Endodermal cell (in vitro differentiated cells): ENCODE measurements at places on chromosomes 1 and 21.

GRCh38 chr1:232728507-232729263, 76.5 kb upstream of the MAP10 start:
- H3K27me3 ChIP-seq, result no peaks in the 10 kb centered on the region
- H3K4me1 ChIP-seq, result no peaks in the 10 kb centered on the region
- DNase-seq, result no peak

DNA sequence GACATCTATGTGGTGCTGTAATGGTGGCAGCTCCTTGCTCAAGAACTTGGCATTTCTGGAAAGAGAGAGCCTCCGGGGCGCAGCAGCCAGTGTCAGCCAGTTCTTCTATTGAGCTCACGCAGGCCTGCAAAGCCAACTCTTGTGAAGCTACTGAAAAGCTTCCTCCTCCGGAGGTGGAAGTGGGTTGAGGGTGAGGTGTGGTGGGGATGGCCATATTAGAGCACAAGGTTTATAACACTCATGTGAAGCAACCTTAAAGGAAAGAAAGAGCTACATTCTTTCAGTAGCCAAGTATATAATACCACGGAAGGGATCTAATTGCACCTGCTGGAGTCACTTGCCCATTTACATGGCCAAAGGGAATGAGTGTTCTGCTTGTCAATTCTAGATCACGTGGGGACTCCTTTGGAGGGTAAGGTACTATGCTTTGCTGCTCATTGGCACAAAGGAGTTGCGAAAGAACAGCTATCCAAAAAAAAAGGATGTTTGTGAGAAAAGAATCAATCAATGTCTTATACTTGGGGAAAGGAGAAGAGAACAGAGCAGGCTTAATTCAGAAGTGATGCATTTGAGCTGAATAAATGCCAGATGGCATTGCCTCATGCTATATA, 18.3 kb upstream of the MAP10 start:
- no peaks in the 10 kb centered on the region for H3K36me3 ChIP-seq
- DNase-seq, result no peak
- no peak overlapping the region for H3K4me3 ChIP-seq
- H3K27me3 ChIP-seq, result peaks cover 12% of the 10 kb centered on the region

DNA sequence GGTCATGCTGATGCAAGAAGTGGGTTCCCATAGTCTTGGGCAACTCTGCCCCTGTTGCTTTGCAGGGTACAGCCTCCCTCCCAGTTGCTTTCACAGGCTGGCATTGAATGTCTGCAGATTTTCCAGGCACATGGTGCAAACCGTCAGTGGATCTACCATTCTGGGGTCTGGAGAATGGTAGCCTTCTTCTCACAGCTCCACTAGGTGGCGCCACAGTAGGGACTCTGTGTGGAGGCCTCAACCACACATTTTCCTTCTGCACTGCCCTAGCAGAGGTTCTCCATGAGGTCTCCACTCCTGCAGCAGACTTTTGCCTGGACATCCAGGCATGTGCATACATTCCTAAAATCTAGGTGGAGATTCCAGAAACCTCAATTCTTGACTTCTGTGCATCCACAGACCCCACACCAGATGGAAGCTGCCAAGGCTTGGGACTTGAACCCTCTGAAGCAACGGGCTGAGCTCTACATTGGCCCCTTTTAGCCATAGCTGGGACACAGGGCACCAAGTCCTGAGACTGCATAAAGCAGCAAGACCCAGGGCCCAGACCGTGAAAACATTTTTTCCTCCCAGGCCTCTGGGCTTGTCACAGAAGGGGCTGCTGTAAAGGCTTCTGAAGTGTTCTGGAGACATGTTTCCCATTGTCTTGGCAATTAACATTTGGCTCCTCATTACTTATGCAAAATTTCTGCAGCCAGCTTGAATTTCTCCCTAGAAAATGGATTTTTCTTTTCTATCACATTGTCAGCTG, 466.2 kb upstream of the PBX1 start:
- H3K4me1 ChIP-seq, result no peaks in the 10 kb centered on the region
- no peak overlapping the region for H3K27ac ChIP-seq
- DNase-seq, result peak; percentile 57
- H3K36me3 ChIP-seq, result no peaks in the 10 kb centered on the region

DNA sequence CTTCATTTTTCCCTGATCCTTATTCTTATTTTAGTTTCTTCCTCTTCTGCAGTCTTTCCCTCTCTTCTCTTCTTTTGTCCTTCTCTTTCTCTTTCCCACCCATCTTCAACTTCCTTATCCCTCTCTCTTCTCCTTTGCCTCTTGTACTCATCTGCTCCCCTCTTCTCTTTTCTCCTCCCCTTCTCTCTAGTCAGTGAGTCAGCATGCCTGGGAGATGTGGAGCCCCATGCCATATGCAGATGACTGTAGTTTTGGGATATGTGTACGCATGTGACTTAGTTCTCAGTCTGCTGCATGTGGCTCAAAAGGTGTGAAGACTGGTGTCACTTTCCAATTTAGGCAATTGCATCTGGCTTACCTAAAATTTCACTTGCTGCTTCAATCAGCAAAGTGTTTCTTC, 10.4 kb downstream of the DNAJC6 start:
- no peaks in the 10 kb centered on the region for H3K27me3 ChIP-seq
- H3K36me3 ChIP-seq, result no peaks in the 10 kb centered on the region
- no peak for DNase-seq
- no peaks in the 10 kb centered on the region for H3K4me1 ChIP-seq
- H3K4me3 ChIP-seq, result no peak overlapping the region

- H3K27ac ChIP-seq, result no peak overlapping the region
- H3K27me3 ChIP-seq, result no peaks in the 10 kb centered on the region
- no peak for DNase-seq
- H3K36me3 ChIP-seq, result no peaks in the 10 kb centered on the region
- H3K4me1 ChIP-seq, result no peaks in the 10 kb centered on the region
Observed at GRCh38 chr21:33847588-33848248, 67.9 kb downstream of the ATP5PO start.

- DNase-seq, result peak; percentile 56
- H3K4me1 ChIP-seq, result no peaks in the 10 kb centered on the region
- H3K27me3 ChIP-seq, result no peaks in the 10 kb centered on the region
- no peak overlapping the region for H3K4me3 ChIP-seq
- no peaks in the 10 kb centered on the region for H3K36me3 ChIP-seq
Observed at GRCh38 chr1:160491017-160491416, 32.0 kb downstream of the SLAMF6 start.

GRCh38 chr1:31228986-31229385, 10.7 kb downstream of the NKAIN1 start:
- no peak for DNase-seq
- H3K4me1 ChIP-seq, result no peaks in the 10 kb centered on the region
- no peaks in the 10 kb centered on the region for H3K27me3 ChIP-seq
- H3K27ac ChIP-seq, result no peak overlapping the region

GRCh38 chr1:232891071-232891470, 59.3 kb upstream of the NTPCR start:
- no peaks in the 10 kb centered on the region for H3K4me1 ChIP-seq
- no peak overlapping the region for H3K27ac ChIP-seq
- H3K36me3 ChIP-seq, result no peaks in the 10 kb centered on the region
- H3K27me3 ChIP-seq, result no peaks in the 10 kb centered on the region
- DNase-seq, result no peak

DNA sequence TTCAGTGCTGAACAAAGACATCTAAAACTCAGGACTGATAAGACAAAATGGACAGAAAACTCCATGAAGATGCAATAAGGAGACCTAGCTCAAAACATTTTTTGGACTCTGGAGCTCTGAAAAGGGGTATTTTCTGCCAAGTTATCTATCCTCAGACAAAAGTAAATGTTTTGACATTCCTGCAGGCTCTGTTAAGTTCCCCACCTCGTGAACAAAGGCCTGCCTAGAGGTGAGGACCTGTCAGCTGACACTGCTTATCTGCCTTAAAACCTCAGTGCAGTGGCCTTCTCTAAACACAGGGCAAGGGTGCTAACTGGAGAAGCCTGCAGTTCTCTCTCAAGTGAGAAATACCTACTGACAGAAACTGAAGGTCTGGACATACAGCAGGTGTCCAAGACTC, 41.1 kb downstream of the COLGALT2 start:
- peak; percentile 80 for DNase-seq
- peak overlapping the region; percentile 11 for H3K4me3 ChIP-seq
- no peaks in the 10 kb centered on the region for H3K27me3 ChIP-seq
- no peaks in the 10 kb centered on the region for H3K36me3 ChIP-seq
- H3K27ac ChIP-seq, result no peak overlapping the region

GRCh38 chr1:229117664-229118300, 153.1 kb upstream of the RAB4A start:
- no peak overlapping the region for H3K4me3 ChIP-seq
- no peaks in the 10 kb centered on the region for H3K36me3 ChIP-seq
- no peak for DNase-seq
- peaks cover 2% of the 10 kb centered on the region for H3K4me1 ChIP-seq
- H3K27me3 ChIP-seq, result no peaks in the 10 kb centered on the region
- H3K27ac ChIP-seq, result no peak overlapping the region

DNA sequence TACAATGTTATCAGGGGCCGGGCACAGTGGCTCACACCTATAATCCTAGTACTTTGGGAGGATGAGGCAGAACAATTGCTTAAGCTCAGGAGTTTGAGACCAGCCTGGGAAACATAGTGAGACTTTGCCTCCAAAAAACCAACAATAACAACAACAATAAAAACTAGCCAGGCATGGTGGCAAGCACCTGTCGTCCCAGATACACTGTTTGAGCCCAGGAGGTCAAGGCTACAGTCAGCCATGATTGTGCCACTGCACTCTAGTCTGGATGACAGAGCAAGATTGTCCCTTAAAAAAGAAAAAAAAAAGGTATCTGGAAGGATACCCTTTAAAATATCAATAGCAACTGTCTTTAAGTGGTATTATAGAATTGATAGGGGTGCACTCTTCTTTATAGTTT, 16.1 kb downstream of the SORT1 start:
- no peak overlapping the region for H3K27ac ChIP-seq
- DNase-seq, result no peak
- H3K36me3 ChIP-seq, result no peaks in the 10 kb centered on the region
- H3K27me3 ChIP-seq, result no peaks in the 10 kb centered on the region
- peaks cover 2% of the 10 kb centered on the region for H3K4me1 ChIP-seq

GRCh38 chr1:183827801-183828200, 22.9 kb downstream of the RGL1 start:
- H3K27me3 ChIP-seq, result peaks cover 86% of the 10 kb centered on the region
- no peak for DNase-seq
- no peaks in the 10 kb centered on the region for H3K36me3 ChIP-seq
- no peak overlapping the region for H3K27ac ChIP-seq
- no peak overlapping the region for H3K4me3 ChIP-seq
- H3K4me1 ChIP-seq, result peaks cover 3% of the 10 kb centered on the region

DNA sequence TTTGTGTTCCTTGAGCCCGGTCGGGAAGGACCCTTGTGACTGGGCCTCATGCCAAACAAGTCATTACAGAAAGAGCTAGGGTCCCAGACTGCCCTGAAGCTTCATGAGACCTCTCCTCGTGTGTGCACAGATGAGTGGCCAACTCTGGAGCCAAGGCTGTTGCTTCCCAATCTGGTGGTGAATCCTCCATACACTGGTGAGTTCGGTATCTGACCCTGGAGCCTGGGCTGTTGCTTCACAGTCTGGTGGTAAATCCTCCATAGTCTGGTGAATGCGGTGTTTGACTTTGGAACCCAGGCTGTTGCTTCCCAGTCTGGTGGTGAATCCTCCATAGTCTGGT, 737.8 kb downstream of the MATN1 start:
- no peak for DNase-seq
- no peaks in the 10 kb centered on the region for H3K27me3 ChIP-seq
- no peak overlapping the region for H3K27ac ChIP-seq
- H3K36me3 ChIP-seq, result no peaks in the 10 kb centered on the region

DNA sequence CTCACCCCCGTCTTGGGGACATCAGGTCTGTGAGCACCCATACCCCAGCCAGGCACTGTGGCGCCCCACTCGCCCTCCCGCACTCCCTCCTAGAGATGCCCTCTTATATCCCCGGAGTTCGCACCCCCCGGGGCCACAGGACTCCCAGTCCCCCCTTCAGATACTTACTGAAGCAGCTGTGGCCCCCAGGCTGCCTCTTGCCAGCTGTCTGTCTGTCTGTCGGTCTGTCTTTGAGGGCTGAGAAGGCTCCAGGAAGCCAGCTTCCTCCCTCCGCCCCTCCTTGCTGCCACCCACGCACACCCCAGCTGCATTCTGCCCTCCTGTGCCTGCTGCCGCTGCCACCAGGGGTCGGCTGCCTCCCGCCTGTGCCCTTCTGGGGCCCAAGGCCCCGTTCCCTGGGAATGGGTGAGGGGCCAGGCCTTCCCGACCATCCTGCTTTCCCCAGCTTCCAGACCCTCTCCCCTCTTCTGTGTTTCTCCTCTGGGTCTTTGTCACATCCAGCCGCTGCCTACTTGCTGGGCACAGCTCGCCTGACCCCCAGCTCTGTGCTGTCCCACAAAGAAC, at the start of gene PTPN7:
PTPN7 (minus strand) TSS at position 226 of the 564 bp plus-strand sequence. CDS start 1,200 bp downstream, outside the sequence.
- H3K36me3 ChIP-seq, result no peaks in the 10 kb centered on the region
- no peak for DNase-seq
- no peak within 1 kb of the TSS for H3K27ac ChIP-seq
- H3K4me1 ChIP-seq, result no peaks in the 10 kb centered on the region

GRCh38 chr1:167599957-167600581, 30.0 kb upstream of the RCSD1 start:
- no peak overlapping the region for H3K27ac ChIP-seq
- DNase-seq, result no peak
- H3K4me3 ChIP-seq, result no peak overlapping the region
- no peaks in the 10 kb centered on the region for H3K27me3 ChIP-seq
- H3K36me3 ChIP-seq, result no peaks in the 10 kb centered on the region
- H3K4me1 ChIP-seq, result peaks cover 2% of the 10 kb centered on the region

GRCh38 chr1:184684285-184685074, 70.2 kb downstream of the EDEM3 start:
- no peak for DNase-seq
- H3K4me1 ChIP-seq, result no peaks in the 10 kb centered on the region
- H3K4me3 ChIP-seq, result no peak overlapping the region
- no peaks in the 10 kb centered on the region for H3K36me3 ChIP-seq
- no peak overlapping the region for H3K27ac ChIP-seq

GRCh38 chr21:31337996-31338907, 5.8 kb downstream of the TIAM1 start:
- H3K4me3 ChIP-seq, result no peak overlapping the region
- H3K4me1 ChIP-seq, result peaks cover 7% of the 10 kb centered on the region
- H3K36me3 ChIP-seq, result no peaks in the 10 kb centered on the region
- H3K27me3 ChIP-seq, result no peaks in the 10 kb centered on the region
- peak overlapping the region; percentile 48 for H3K27ac ChIP-seq
- no peak for DNase-seq

DNA sequence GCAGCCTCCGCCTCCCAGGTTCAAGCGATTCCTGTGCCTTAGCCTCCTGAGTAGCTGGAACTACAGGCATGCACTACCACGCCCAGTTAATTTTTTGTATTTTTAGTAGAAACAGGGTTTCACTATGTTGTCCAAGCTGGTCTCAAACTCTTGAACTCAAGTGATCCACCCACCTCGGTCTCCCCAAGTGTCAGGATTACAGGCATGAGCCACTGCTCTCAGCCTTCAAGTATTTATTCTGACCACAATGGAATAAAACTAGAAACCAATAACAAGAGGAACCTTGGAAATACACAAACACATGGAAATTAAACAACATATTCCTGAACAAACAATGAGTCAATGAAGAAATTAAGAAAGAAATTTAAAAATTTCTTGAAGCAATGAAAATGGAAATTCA, 32.7 kb upstream of the DR1 start:
- H3K4me3 ChIP-seq, result no peak overlapping the region
- no peaks in the 10 kb centered on the region for H3K4me1 ChIP-seq
- H3K36me3 ChIP-seq, result no peaks in the 10 kb centered on the region
- no peak overlapping the region for H3K27ac ChIP-seq

- no peak for DNase-seq
- H3K27ac ChIP-seq, result no peak overlapping the region
- H3K36me3 ChIP-seq, result no peaks in the 10 kb centered on the region
- peaks cover 11% of the 10 kb centered on the region for H3K4me1 ChIP-seq
- H3K4me3 ChIP-seq, result no peak overlapping the region
Observed at GRCh38 chr1:46485564-46486431, 3.8 kb upstream of the DMBX1 start.

- H3K4me3 ChIP-seq, result no peak overlapping the region
- peaks cover 3% of the 10 kb centered on the region for H3K4me1 ChIP-seq
- DNase-seq, result no peak
- H3K36me3 ChIP-seq, result no peaks in the 10 kb centered on the region
- peaks cover 9% of the 10 kb centered on the region for H3K27me3 ChIP-seq
Observed at GRCh38 chr1:205532026-205532898, 27.8 kb downstream of the CDK18 start.
